ENCODE measurements at places on chromosomes 1 and 21.

DNA sequence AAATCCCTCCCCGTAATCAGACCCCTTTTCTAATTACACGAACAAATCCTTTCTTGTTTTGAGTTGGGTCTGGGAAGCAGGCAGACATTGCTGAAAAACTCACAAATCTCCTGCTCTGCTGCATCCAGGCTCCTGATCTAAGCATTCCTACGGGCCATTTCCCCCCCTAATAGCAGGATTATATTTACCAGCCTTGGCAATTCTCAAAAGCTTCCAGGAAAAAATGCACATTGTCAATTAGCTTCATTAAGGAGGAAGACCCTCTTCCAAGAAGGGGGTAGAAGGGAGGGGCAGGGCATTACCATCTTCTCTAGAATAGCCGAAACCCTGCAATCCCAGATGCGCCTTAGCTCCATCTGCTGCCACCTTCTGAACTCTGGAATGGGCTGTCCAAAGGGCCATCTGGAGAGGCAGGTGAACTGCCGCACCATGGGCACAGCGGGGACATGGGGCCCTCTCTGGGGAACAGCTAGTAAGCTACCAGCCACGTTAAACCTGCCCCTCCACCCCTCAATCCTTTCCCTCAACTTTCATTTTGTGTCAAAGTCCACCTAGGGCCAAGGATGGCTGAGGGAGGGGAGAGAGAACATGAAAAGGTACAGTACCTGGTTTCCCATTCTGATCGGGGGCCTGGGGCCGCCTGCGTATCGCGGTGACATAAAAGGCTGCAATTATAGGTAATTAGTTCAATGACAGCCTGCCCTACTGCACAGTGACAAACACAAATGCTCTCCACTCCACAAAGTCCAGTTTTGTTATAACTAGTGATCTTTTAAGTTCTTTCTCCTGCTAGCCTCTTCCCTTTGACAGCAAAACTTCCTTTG lies 56.8 kb downstream of the MRPL37 start:
- DNase-seq = no peak

DNA sequence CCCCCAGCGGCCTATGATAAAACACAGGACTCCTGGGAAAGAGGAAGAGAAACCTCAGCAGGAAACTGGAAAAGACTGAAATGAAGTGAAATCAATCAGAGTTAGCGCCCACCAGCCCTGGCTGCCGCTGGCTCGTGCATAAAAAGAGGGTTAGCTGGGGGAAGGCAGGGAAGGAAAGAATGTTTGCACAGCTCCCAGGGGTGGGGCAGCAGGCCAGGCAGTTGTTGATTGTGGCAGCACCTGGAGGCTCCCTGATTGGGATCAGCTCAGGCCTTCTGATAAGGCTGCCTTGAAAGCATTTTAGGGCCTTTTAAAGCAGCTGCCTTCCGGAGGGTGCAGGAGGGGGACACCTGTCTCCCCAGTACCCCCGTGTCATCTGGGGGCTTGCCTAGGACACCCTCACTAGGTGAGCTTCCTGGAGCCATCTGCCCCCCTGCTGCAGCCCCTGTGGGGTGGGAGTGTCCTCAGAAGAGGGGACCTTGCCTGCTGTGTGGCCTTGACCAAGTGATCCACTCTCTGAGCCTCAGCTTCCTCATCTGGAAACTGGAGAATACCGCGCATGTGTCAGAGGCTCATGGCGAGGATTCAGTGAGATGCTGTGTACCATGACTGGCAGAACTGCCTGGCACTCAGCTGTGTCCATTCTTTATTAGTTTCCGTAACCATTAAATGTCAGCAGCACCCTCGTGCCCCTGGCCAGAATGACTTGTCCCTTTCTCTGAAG lies 6.6 kb downstream of the EPHB2 start:
- DNase-seq = no peak

DNA sequence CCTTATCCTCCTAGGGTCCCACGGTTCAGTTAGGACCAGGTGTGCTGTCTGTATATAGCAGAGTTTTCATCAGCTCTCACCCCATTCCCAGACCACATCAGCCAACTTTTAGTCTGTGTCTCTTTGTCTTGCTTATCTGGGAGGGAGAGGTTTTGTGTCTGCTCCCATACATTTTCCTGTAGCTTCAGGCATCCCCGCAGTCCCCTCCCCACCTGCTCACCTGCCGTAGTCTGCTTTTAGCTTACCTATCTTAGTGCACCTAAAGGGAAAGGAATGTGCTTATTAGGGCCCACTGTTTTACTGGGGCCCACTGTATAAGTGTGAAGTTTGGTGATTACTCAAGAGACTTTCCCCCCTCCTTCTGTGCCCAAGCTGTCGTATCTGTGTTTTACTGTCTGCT lies 225.1 kb downstream of the PLA2G4A start:
- no peak for DNase-seq

- DNase-seq = no peak
Observed at GRCh38 chr1:239939602-239940001, 152.1 kb upstream of the FMN2 start.

GRCh38 chr1:204703826-204704612 lies 18.5 kb upstream of the LRRN2 start:
- DNase-seq = no peak

- peak; percentile 81 for DNase-seq
Observed at GRCh38 chr1:6358757-6359201, 34.8 kb downstream of the ACOT7 start.

GRCh38 chr1:54569339-54569738 lies 21.3 kb downstream of the ACOT11 start:
- no peak for DNase-seq

GRCh38 chr1:219483530-219483929 lies 129.4 kb downstream of the ZC3H11B start:
- DNase-seq = no peak

DNA sequence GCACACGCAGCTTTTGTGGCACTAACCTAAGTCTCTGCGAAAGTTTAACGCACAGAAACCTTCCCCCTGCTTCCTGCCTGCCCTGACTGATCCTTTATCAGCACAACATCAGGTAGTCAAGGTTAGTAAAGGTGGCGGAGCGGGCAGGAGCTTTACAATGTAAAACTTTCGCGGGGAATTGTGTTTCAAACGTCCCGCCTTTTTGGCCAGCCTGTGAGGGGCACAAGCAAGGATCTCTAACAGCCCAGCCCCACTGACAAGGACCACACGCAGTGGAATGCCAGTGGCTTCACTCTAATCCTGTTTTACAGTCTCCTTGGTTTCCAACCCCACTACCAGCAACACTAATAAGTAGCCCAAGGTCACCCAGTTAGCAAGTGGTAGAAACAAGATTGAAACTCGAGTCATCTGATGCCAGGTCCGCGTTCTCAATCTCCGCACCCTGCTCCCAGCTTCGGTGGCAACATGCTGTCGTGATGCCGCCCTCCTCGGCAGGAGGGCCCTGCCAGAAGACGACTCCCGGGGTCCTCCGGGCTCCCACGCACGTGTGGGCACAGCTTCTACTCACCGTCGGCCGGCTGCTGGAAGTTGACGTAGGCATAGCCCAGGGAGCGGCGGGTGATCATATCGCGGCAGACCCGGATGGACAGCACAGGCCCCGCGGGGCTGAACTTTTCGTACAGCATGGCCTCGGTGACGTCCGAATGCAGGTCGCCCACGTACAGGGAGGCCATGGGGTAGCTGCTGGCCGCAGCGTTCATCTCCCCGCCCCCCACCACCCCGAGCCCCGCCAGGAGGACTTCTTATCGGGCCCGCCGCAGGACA lies 1.2 kb downstream of the PABPC4 start:
- no peak for DNase-seq

DNA sequence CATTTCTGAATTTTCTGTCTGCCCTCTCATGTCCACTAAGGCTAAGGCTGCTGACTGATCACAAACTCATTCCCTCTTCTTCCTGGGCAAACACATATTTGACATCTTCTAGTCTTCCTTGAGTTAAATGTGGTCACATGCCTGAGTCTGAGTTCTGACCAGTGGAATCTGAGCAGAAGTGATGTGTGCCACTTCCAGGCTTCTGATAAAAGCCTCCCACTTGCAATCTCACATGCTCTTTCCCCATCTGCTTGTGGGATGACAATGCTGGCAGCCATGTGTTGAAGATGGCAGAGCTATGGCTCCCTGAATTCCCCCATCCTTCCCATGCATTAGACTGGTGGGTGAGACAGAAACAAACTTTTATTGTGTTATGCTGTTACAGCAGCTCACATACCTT lies 149.9 kb upstream of the ZNF648 start:
- DNase-seq = no peak

DNA sequence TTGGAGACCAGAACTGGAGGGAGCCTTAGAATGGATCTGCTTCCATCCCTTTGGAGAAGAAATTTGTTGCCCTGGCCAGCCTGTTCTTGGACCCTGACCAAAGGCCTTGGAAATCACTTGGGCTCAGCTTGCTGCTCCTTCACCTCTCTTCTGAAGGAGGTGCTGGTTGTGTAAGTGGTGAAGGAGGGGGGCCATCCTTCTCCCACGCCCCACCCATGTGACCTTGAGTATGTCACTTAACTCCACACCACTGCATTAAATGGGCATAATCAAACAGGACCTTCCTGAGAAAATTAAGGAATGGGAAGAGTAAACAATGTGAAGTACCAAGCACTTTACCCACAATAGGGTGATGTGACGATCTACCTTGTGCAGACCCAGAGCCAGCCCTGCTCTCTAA lies 68.3 kb upstream of the GJB5 start:
- no peak for DNase-seq

GRCh38 chr1:184539580-184539979 lies 152.8 kb downstream of the C1orf21 start:
- DNase-seq = no peak

DNA sequence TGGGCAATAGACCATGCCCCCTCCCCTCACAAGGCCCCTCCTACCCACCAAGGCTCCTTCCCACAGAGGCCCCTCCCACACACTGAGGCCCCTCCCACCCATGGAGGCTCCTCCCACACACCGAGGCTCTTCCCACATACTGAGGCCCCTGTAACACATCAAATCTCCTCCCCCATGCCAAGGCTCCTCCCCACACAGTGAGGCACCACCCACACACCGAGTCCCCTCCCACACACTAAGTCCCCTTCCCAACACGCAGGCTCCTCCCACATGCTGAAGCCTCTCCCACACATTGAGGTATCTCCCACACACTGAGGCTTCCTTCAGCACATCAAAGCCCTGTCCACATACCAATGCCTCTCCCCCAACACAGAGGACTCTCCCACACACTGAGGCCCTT lies 391.8 kb downstream of the CAMTA1 start:
- no peak for DNase-seq

DNA sequence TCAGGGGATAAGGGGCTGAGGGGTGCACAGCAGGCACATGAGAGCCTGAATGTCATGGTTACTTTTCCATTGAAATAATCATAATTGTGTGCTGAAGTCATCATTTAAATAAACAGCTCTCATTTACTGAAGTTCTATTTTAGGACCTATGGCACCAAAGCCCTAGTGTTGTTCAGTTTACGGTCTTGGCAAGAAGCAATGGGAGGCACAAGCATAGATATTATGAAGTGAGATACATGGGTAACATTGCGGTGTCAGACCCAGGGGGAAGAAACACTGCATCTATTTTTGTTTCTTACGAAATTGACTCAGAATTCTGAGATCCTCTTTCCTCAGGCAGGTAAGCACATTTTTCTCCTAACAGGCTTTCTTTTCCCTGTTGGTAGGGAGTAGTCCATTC lies 437.8 kb upstream of the PROX1 start:
- DNase-seq = no peak

DNA sequence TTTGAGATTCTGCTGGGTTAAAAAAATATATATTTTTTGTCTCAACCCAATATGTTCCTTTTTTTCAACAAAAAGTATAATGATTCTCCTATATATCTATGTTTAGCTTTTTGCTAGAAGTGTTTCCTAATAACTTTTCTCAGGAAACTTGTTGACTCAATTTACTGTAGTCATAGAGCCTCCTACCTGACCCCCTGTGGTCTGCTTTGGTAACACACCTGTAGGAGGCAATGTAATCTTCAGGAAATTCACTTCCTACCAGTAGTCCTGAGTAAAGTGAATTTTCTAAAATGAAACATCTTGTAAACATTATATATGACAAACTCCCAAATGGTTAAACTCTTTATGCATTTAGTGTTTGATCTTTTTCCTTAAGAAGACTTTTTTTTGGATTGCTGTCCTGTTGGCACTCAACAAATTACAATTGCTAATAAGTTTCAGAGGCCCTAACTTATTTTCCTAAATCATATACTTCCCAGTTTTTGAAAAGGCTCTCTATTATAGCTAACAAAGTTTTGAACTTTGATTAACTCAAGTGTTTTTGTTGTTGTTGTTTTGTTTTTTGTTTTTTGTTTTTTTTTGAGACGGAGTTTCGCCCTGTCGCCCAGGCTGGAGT lies 118.3 kb downstream of the OLFML2B start:
- no peak for DNase-seq

DNA sequence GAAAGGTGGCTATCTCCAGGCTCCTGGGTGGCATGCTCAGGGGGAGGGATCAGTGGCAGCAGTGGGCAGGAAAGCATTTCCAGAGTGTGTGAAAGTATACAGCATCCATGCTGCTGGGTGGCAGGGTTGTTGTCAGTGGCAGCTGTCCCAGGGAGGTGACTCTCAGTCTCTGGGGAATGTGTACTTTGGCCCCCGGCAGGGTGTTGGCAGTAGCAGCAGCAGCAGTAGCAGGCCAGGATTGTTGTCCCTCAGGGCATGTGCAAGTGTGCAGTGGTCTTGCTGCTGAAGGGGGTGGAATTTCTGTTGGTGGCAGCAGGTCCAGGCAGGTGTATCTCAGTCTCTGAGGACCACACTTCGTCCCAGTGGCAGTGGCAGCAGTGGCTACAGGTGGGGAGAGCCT lies 71.7 kb upstream of the GUCA2B start:
- no peak for DNase-seq

- DNase-seq = no peak
Observed at GRCh38 chr1:43061757-43062156, 103.1 kb upstream of the SLC2A1 start.

DNA sequence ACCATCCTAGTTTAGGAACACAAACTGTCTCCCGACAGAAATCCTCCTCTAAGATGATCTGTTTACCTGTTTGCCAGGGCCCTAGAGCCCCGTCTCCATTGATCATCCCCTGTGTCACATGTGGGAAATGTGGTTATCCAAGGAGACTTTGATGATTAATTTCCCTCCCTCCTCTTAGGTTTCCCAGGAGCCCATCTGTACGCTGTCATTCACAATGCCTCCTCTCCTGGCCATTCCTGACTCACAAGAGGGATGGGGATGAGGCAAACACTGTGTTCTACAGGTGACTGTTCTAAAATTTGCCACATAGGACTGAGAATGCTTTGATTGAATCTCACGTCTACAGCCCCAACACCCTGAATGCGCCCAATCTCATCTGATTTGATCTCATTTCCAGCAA lies 50.0 kb downstream of the TNR start:
- DNase-seq = no peak

DNA sequence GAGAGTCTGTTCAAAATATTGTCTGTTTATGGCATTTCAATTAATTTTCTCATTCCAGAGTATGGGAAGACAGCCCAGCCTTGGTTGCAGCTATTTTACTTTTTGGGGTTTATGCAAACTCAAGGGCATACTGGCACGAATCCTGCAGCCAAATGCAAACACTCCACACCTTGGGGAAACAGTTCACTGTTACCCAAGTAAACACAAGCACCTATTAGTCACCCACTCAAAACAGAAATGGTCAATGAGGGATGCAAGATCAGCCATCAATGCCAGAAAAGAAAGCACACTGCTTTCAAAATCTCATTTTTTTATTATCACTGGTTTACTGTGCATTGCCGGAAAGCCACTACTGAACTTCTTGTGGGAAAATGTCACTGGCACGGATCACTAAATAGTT lies 170.6 kb downstream of the RUNX1 start:
- DNase-seq = no peak

GRCh38 chr1:153539395-153540093 lies 1.2 kb downstream of the S100A5 start:
- DNase-seq = no peak

Measured in HT1080 (cell line).